ENCODE measurements at places on chromosomes 16 and 17.

DNA sequence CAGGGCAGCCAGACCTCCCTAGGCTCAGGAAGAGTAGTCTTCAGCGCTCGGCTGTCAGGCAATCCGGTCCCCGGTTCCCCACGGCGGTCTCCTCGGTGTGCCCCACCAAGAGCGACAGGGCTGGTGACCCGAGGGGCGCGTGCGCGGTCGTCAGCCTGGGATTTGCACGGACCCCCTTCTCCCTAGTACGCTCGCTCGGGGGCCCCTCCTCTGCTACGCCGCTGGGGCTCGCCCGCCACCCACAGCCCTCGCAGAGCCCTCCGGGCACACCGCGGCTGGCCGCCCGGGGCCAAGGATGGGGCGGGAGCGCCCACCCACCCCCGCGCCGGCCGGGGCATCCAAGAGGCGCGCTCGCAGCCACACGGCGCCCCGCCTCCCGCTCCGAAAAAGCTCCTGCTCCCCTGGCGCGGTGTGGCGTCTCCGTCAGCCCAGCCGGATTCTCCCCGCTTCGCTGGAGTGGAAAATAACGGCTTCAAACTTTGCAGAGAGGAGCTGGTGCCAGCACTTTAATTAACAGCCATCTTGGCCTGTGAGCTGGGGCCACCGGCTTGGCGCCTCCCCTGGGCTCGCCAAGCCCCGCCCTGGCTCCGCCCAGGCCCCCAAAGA lies 2.1 kb upstream of the C1QL1 start:
- DNase-seq: peak; percentile 9

DNA sequence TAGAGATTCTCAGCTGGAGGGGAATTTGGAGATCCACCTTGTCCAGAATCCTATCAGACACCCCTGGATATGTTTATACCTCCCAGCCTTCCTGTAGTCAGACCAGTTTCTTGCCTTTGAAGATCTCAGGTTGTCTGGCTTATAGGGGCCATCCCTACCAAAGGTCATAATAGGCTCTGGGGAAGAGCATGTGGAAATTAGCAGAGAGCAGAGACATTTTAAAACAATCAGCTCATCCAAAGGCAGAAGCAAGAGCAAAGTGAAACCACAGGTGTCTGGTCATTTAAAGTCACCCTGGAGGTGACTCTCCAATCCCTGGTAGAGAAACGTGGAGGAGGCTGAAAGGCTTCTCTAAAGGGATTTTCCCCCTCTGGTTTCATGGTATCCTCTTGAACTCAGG lies 299.3 kb upstream of the EEF2KMT start:
- no peak for DNase-seq

DNA sequence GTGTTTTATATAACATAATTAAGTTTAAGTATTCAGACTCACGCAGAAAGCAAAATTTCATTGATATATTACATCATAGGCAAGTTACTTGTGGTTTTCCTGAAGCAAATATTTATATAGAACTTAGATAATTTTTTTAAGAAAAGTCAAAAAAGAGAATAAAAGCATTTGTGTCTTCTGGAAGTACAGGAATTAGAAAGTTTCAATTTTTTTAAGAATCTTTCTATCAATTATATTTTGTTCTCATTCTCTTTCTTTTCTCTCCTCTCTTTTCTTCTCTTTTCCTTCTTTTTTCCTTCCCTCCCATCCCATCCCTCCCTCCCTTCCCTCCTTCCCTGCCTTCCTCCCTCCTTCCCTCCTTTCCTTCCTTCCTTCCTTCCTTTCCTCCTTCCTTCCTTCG lies 120.7 kb upstream of the CDH8 start:
- no peak for DNase-seq

DNA sequence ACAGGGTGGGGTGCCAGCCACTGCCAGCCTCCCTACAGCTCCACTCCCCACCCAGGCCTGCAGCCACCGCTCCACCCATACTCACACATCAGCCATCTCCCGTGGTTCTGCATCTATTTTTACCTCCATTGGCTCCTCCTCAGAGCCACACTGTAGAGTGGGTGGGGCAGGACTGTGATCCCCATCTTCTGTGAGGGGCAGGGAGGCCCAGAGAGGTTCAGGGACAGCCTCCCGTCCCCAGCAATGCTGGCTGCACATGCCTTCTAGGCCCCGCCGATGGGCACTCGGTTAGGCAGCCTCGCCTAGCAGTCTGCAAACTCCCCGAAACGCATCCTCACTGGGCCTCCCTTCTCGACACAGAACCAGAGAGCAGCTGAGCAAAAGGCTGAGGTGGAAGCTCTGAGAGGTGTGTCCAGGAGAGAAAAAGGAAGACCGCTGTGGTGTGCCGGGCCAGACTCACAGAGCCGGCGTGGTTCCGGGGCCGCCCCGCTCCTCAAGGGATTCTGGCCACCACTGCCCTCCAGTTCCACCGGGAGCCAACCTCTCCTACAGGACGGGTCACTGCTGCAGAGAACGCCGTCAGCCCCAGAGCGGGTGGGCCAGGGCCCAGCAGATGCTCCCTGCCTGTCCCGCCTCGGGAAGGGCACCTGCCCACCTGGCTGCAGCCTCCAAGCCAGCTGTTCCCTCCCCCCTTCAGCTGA lies 71.9 kb downstream of the ABR start:
- DNase-seq: no peak

- peak; percentile 9 for DNase-seq
These were observed 259.9 kb upstream of the IRX3 start for GRCh38 chr16:54546521-54546920.

DNA sequence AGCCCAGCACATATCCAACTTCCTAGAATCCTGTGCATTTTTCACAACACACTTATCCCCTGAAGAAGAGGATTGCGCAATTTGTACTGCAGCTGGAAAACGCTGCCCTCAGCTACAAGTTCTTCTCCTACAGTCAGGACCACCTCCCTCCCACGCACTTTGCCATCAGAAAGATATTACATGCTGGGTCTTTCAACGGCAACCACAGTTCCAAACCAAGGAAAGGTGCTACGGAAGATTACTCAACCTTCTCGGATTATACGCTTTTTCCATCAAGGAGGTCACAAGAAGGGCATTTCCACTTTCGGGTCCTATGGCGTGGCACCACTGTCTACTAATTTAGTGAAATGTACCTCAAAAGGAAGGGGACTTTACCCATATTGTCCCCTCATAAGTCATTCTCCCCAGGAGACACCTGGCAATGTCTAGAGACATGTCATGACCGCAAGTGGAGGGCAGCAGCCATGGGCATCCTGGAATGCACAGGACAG lies 35.2 kb downstream of the USP7 start:
- DNase-seq: peak; percentile 11

GRCh38 chr16:53898993-53899392 lies 195.0 kb downstream of the FTO start:
- peak; percentile 53 for DNase-seq

DNA sequence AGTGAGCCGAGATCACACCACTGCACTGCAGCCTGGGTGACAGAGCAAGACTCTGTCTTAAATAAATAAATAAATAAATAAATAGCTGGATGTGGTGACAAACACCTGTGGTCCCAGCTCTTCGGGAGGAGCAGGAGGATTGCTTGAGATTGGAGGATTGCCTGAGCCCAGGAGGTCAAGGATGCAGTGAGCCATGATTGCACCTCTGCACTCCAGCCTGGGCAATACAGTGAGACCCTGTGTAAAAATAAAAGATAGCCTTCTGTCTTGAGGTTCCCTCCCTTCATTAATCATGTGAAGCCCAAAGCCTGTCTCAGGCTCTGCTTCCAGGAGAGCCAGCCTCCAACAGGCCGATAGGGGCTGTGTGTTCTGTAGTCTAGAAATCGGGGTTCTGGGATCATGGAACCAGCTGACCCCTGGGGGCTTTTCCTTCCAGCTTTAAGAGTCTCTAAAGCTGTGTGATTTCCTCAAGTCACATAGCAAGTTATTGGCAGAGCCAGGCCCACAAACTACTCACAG lies 34.5 kb upstream of the IL34 start:
- DNase-seq: no peak

GRCh38 chr16:80208015-80208414 lies 332.8 kb upstream of the DYNLRB2 start:
- DNase-seq: no peak

GRCh38 chr17:34306466-34306865 lies 12.8 kb upstream of the CCL8 start:
- DNase-seq: peak; percentile 75

- peak; percentile 44 for DNase-seq
These were observed at the start of gene SLC47A1 for GRCh38 chr17:19533718-19534561. Gene SLC47A1, plus strand, starts transcription at chr17:19533854. Its CDS starts 86 bp downstream, at chr17:19533940.

- peak; percentile 81 for DNase-seq
These were observed 22.2 kb downstream of the TBX4 start for GRCh38 chr17:61474235-61474927.

DNA sequence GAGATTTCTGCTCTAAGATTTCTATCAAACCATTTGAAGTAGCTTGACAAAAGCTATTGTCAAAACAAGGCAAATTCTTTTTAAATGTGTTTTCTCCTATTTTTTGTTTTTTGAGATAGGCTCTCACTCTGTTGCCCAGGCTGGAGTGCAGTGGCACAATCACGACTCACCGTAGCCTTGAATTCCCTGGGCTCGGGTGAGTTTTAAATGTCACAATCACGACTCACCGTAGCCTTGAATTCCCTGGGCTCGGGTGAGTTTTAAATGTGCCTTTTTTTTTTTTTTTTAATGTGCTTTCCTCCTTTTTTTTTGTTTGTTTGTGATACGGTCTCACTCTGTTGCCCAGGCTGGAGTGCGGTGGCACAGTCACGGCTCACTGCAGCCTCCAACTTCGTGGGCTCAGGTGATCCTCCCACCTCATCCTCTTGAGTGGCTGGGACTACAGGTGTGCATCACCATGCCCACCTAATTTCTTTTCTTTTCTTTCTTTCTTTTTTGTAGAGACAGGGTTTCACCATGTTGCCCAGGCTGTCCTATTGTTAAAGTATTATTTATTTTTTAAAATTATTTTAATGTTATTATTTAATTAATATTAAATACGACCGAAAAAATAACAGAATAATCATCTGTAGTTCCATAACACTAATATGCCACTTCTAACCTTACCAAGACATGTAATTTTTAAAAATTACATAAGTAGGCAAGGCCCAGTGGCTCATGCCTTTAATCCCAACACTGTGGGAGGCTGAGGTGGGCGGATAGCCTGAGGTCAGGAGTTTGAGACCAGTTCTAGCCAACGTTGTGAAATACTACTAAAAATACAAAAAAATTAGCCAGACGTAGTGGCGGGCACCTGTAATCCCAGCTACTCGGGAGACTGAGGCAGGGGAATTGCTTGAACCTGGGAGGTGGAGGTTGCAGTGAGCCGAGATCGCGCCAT lies 69.7 kb upstream of the FA2H start:
- no peak for DNase-seq

- no peak for DNase-seq
These were observed 37.8 kb downstream of the OR1D5 start for GRCh38 chr17:3025421-3026124.

DNA sequence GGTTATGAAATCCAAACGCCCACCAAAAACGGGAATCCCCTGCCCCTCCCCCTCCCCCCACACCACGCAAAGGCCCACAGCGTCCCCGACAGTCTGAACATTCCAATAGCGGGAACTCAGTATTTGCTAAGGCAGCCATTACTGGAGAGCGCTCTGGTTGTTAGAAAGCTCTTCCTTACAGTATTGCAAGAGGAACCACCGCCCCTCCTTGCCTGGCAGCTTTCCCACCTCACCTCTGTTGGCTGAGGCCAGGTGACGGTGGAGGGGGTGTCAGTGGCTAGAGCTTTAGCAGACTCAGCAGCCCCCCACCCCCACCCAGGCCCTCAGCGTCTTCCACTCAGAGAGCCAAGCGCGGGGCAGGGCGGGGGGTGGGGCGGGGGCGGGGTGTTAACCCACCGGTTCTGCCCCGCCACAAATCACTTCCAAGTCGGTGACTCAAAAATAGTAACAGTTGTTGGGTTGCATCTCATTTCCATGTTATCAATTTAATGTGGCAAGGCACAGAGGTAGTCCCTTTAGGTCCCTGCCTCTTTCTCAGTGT lies 2.2 kb upstream of the PLEKHH3 start:
- DNase-seq: no peak

GRCh38 chr16:10646581-10647263 lies 48.0 kb downstream of the TEKT5 start:
- DNase-seq: no peak

DNA sequence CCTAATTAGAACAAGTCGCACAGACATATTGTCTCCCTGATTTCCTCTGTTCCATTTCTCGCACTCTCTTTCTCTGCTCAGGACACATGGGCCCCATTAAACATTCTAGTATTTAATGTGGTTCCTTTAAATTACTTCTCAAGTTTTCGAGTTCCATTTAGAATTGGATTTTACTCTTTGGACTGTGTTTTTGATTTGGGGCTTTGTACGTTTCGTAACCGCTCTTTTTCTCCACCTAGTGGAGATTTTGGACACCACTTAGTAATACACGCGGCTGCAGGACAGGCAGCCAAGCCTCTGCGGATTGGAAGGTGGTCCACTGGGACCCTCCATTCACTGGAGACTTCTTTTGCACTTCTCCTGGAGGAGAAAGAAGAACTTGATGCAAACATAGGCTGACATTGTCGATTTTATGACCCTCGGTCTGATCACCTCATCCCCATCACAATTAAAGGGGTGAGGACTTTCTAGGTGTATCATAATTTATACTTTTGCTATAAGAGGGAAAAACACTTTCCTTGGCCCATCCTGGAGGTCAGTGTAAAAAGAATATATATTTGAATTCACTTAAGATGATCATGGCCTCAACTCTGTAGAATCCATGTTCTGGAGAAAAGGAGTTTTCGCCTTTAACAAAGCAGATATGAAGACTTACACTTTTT lies 85.7 kb downstream of the NOG start:
- DNase-seq: peak; percentile 22

- no peak for DNase-seq
These were observed 21.5 kb downstream of the GINS2 start for GRCh38 chr16:85667261-85667660.

GRCh38 chr17:2264067-2264860 lies 39.3 kb downstream of the SMG6 start:
- DNase-seq: no peak

DNA sequence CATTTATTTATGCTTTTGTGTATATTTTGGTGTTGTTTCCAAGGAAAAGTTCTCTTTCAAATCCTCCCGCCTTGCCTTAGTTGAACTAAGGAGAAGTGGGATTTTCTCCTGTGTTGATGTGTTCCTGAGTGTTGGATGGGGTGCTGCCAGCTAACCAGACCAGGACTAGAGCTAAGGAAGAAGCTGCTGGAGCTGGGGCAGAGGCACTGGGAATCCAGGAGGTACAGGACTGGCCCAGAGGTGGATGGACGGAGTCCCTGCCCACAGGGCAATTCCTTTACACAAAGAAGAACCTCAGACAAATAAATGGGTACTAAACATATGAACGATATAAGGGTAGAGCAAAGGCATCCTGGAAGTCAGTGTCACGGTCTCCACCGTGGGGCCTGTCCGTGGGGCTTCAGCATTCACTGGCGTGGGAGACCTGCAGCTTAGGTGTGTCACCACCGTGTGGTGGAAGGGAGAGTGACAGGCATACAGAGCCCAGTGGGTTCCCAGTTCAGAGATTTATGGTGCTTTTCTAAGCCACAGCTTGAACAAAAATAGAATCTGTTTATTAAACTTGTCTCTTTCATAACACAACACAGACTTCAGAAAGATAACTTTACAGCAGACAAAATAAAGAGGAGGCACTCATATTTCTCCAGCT lies 270.7 kb downstream of the NTN1 start:
- peak; percentile 43 for DNase-seq

- DNase-seq: peak; percentile 36
These were observed 41.7 kb downstream of the SRL start for GRCh38 chr16:4200000-4200780.

- no peak for DNase-seq
These were observed 24.5 kb upstream of the CPPED1 start for GRCh38 chr16:12828206-12828605.

All from fibroblast of gingiva (primary cell).